ENCODE measurements at places on chromosomes 16 and 17.

DNA sequence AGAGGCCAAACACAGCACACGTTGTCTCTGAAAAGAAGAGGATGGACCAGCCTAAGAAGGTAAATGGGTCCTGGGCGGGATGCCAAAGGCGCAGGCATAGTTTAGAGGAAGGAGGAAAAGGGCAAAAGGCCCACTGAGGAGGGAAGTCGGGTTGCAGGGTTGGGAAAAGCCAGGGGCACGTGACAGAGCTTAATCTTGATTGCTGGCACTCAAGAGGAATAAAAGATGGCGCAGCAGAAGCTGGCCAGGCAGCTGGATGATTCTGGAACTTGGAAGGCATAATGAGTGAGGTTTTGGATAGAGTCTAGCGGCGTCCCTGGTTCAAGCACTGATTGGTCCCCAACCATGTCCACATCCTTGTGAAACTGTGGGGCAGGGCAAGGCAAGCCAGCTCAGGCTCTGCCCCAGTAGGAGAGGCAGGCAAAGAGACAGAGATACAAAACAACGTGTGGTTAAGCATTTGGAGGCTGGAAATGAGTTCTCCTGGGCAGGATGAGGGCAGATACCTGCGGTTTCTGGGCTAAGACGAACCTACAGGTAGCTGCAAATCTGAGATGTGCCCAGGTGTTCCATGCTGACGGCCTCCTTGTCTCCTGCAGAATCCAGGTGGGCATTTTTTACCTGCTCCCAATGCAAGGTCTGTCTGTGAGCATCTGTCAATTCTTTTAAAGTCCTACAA, 52.7 kb upstream of the CIBAR2 start:
- no peak for DNase-seq

- no peak for DNase-seq
Measured at GRCh38 chr17:28720247-28720996, 637 bp downstream of the RPL23A start.

DNA sequence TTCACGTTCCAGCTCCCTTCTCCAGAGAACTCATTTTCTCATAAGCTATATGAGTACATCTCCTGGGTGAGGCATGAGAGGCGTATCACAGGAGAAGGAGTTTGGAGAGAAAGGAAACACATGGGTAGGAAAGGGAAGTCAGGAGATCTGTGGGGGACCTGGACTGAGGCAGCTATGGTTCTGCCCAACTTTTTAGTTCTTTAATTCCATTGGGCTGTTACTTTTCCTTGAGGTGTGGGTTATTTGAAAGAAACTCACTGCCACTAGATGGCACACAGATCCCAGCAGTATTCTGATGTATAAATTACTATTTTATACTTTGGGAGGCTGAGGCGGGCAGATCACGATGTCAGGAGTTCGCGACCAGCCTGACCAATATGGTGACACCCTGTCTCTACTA, 63.6 kb downstream of the NUP93 start:
- DNase-seq, result no peak

DNA sequence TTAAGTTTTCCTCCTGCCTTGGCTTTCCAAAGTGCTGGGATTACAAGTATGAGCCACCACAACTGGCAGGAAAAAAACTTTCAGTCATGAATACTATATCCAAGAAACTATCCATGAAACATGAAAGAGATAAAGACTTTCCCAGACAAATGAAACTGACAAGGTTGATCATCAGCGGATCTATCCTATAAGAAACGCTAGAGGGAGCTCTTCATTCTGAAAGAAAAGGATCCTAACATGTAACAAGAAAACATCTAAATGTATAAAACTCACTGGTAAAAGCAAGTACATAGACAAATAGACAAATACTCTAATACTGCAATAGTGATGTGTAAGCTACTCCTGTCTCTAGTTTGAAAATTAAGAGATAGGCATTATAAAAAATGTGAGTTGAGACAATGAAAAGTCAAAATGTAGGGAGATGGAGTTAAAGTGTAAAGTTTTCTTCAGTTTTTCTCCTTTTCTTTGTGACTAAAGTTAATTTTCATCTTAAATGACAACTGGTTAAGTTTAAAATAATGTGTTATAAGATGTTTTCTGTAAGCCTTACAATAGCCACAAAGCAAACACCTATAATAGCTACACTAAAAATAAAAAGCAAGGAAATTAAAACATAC, 79.6 kb upstream of the TEKT1 start:
- no peak for DNase-seq

DNA sequence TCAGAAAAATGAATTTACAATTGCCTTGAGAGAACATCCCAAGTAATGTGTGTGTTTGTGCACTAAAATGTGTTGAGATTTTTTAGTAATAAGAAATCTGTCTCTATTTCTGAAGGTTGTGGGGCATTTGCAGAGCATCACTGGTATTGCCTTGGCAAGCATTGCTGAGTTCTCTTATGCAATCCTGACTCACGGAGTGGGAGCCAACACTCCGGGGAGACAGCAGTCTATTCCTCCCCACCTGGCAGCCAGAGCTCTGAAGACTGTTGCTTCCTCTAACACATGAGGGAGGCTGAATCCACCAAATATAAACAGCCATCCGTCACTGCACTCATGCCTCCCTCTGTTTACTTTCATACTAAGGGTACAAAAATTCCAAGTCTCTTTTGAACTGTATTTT, 10.6 kb downstream of the CNTD1 start:
- DNase-seq, result peak; percentile 82

DNA sequence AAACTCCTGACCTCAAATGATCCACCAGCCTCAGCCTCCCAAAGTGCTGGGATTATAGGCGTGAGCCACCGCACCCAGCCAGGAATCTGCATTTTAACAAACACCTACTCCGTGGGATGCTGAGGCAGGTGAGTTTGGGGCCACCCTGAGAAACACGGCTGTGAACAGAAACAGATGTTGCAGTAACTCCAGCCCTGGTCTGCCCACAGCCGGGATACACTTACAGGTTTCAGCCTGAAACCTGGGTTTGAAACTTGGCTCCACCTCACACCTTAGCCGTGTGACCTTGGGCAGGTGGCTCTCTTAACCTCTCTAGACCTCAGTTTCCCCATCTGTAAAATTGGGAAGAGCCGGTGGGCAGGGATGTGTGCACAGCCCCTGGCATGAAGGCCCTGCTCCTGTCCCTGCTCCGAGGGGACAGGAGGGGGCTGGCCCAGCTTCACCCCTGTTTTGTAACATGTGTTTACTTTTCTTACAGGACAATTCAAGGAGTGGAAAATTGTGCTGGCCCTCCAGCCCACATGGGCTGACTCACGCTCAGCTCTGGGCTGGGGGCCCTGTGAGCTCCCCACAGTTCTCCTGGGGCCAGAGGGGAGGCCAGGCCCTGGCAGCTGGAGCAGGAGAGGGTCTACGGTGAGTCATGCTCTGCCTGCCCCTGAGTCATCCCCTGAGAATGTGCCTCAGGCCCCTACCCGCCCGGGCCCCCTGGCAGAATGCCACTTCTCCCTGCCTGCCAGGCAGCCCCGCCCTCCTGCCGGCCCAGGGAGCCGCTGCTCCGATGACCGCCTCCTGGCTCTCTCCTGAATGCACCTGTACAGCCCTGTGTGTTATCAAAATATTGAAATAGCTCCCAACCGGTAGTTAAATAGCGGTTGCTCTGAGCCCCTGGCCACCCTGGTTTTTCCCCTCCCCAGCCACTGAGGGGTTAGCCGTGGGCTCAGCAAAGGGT, 7.7 kb upstream of the PPL start:
- peak; percentile 95 for DNase-seq

DNA sequence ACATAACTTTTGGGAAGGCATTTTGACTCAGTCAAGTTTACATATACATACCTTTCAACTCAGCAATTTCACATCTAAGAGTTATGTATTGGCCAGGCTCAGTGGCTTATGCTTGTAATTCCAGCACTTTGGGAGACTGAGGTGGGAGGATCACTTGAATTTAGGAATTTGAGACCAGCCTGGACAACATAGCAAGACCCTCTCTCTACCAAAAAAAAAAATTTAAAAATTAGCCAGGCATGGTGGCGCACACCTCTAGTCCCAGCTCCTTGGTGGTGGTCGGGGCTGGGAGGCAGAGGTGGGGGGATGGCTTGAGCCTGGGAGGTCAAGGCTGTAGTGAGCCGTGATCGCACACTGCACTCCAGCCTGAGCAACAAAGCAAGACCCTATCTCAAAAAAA, 79.3 kb downstream of the AATF start:
- DNase-seq, result no peak

- DNase-seq, result no peak
Measured at GRCh38 chr17:65495122-65496055, 66.1 kb downstream of the AXIN2 start.

GRCh38 chr16:85730186-85730465, 20.8 kb downstream of the C16orf74 start:
- no peak for DNase-seq

GRCh38 chr17:73710095-73710592, 65.9 kb upstream of the SDK2 start:
- peak; percentile 2 for DNase-seq

- DNase-seq, result no peak
Measured at GRCh38 chr17:44875761-44876160, 23.5 kb downstream of the EFTUD2 start.

GRCh38 chr17:49795372-49795771, 6.9 kb downstream of the KAT7 start:
- no peak for DNase-seq

DNA sequence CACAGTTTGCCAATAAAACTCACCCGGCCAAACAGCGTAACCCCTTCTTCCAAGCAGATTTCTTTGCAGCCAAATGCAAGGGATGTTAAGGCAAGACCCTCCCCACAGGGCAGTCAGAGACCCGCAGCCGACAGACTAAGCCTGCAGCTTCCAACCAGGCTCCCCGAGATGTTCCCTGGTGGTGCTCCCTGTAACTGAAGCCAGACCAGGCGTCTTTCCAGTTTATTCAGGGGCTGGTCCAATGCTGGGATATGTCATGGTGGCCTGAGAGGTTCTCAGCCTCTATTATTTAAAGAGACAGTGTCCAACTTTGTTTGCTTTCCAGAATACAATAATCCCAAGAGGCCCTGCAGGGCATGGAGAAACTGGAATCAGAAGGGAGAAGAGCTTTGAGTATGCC, at the start of gene PMP22:
Gene PMP22 (minus strand): TSS at position 196 of the 400 bp plus-strand sequence. CDS start 4,599 bp downstream, outside the sequence.
- no peak for DNase-seq

DNA sequence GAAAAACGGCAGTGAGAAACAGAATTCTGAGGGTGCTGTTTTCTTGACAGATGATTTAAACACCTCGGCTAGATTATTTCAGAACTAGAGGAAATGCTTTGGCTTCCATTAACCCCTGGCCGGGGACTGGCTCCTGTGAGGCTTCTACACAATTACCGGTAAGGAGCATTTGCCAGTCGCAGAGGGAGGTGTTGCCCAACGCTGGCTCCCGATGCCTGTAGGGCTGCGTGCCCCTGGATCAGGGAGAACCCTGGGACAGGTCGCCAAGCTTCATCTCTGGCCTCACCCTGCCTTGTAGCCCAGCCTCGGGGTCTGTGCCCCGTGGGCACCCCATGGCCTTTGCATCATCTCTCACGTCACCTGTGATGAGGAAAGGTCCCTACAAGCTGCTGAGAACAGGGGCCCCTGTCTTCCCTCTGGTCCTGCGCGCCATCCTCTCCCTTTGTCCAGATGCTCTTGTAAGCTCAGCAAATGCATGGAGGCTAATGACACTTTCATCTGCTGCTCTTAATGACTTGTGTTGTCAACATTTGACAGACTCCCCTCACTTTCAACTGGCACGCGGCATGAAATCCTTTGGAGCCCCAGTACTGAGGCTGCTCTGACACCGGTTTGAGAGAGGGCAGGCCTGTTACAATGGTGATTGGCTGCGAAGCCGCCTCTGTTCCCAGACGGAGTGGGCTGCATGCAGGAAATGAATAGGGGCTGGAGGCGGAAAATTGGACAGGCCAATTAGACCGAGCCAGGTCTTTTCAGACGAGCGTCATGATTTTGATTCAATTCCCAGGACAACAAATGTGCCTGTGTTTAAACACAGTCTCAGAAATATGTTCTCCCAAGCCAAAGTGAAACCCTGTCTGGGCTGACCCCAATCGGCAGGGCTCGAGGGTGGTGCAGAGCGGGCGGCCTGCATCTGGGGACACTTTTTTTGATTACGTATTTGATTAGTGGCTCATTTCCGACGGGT, 85.5 kb upstream of the DOC2B start:
- no peak for DNase-seq

GRCh38 chr17:11953924-11954323, 43.4 kb downstream of the ZNF18 start:
- no peak for DNase-seq

DNA sequence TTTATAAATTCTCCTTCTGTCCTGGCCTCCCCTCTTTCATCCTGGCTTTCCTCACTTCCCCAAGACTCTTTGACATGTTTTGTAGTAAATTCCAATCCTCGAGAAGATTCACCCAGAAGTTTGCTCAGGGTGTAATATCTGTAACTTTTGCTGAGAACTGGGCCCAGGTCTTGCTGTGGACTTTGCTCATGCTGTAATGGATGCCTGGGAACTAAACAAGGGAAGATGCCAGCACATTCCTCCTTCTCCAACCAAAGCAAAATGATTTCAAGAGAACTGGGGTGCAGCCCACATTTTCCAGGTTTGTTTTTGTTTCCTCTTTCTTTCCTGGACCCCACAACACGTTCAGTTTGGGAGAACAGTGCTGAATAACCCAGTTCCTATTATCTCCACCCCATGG, 6.6 kb upstream of the SALL1 start:
- DNase-seq, result no peak

- no peak for DNase-seq
Measured at GRCh38 chr16:60107871-60108270, 1373.8 kb upstream of the GOT2 start.

DNA sequence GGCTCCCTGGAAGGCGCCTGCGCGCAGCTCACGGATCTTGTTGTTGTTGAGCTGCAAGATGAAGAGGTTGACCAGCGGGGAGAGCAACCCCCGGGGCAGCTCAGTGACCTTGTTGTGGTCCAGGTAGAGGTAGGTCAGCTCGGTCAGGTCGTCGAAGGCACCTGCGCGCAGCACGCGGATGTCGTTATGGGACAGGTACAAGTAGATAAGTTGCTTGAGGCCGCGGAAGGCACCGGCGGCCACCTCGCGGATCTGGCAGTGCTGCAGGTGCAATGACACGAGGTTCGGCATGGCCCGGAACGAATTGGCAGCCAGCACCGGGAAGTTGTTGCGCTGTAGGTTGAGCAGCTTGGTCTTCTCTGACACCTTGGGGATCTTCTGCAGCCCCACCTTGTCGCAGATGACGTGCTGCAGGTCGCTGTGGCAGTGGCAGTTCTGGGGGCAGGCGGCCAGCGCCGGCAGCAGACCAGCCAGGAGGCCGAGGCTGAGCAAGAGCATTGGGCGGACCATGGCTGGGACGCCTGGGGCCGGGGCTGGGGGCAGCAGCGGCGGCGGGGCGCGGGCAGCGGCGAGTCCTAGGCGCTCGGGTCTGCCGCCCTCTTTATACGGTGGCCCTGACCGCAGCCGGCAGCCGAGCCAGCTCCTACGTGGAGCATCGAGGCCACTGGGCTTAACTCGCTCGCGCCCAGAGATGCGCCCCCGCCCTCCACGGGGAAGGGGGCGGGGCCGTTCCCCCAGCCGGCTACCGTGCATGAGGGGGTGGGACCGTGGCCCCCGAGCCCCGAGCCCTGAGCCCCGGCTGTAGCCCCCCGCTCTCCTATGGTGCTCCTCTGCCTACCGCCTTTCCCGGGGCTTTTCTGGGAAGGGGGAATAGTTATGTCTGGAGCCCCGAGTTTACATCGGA, at the start of gene CHAD:
Gene CHAD (minus strand): TSS at position 577 of the 904 bp plus-strand sequence. CDS start 67 bp downstream, at position 510.
- no peak for DNase-seq

GRCh38 chr17:1590029-1590746, 27.6 kb upstream of the PITPNA start:
- peak; percentile 53 for DNase-seq

All from AG04450 (cell line).